ENCODE measurements at places on chromosomes 1 and 21.

GRCh38 chr21:38258521-38259485 lies 2.0 kb downstream of the KCNJ15 start:
- no peak for DNase-seq

DNA sequence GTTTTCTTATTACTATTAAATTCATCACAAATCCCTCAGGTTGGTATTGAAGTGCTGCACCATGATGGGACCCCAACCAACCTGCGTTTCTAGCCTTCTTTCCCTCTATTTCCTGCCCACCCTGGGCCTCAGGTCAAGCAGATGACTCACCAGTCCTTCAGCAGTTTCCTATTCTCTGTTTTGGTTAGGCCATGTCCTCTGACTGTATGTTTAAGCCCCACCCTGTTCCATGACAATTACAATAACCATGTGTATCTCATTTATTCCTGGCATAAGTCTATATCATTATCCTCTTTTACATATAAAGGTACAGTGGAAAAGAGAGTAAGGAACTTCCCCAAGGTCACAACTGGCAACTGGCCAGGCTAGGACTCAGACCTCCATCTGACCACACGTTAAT lies 5.3 kb upstream of the FAM78B start:
- DNase-seq, result no peak

GRCh38 chr21:22019766-22020165 lies 1021.6 kb downstream of the NCAM2 start:
- no peak for DNase-seq

DNA sequence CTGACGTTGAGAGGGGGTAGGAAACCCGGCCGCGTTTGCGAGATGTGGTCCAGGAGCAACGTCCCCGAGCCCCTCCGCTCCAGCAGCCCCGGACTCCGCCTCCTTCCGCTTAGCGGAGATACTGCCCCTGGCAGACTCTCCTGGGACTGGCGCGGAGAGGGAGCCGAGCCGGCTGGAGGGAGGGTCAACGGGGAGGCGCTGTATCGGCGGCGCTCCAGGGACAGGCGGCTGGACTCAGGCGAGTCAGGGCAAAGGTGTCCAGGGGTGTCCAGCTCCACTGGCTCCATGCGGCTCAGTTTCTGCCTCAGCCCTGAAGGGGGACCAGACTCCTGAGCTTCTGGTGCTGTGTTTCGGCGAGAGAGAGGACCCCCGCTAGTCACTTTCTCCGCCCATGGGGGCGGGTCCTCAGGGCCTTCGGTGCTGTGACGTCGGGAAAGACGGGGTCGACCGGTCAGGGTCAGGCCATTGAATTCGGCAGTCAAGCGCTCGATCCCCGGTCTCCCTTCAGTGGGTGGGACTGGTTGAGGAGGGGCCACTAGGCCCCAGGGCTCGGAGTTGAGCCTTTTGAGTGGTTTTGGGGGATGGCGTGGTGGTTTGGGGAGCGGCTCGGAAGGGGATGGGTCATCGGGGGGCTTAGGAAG lies 2.8 kb upstream of the LIX1L start:
- no peak for DNase-seq

Data from cortex of kidney (tissue), 1 donor.